NCI-H187 treated with DMSO at 0.1 percent for 48 hours (cell line): ENCODE measurements at places on chromosomes 11 and 22.

DNA sequence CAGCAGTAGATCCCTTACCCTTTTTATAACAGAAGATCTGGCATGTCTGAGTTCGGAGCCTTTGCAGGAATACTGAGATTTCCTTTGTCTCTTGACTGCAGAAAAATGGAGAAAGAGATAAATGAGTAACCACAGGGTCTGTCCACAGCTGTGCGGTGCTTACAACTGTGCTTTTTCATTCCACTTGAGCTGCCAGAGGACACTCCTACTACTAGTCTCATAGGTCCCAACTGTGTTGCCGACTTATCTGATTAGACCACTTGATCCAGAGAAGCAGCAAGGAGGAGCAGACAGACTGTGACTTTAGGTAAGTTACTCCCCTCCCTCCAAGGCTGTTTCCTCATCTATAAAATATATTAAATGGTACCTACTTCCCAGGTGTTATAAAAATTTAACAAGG, 17.5 kb downstream of the FAM227A start:
- no peak for DNase-seq

DNA sequence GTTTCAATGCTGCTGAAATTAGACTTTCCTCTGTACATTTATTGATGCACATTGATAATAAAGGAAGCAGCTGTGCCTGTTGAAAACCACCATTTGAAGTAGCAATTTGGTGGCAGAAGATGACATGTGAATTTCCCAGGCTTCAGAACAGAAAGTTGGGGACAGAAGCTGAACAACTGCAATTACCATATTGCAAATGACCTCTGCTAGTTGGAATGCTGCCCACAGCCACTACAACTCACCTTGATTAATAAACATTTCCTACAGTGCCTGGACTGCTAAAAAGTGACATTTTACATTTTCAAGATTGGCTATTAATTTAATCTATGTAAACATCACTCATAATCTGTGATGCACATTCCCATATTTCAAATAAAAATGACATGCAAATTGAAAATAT, 208.6 kb downstream of the LUZP2 start:
- no peak for DNase-seq

GRCh38 chr22:45804319-45804985, 132.8 kb downstream of the ATXN10 start:
- no peak for DNase-seq

GRCh38 chr11:99117603-99118002, 96.9 kb downstream of the CNTN5 start:
- DNase-seq, result no peak

DNA sequence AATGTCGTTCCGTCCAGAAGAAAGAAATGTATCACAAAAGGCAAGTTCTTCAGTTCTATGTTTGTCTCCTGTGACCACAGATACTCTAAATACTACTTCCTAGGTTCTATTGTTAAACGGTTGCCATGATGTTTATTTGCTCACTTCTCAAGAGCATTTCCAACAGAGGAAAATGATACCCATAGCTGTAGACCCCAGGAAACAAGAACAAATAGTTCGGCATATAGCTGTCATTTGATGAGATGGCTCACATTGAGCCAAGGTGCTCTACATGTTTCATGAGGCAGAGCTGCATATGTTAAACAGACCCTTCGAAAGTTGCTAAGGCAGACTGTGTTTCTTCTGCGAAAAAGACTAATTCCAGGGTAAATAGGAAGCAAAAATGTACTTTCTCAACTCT, 15.4 kb upstream of the ANGPTL5 start:
- peak; percentile 40 for DNase-seq

DNA sequence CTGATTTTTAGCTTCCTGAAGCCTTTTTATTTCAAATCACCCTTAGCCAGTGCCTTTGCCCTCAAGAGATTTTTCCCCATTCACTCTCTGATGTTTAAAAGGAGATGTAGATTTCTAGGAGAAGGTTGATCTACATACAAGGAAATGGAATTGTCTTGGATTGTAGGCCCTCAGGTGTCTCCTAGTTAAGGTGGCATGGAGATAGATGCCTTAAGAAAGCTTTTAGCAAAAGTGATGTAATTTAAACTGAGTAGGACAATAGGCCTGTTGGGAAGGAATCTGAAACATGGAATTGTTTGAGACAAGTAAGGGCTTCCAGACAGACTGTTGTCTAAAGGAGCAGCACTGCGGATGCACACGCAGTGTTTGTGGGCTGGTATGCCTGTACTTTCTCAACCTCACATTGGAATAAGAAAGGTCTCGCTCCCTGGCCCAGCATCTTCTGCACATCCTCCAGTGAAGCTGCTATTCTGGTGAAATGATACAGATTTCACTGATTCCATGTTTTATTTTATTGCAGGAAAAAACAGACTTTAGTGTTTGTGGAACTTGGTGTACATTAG, 69.8 kb upstream of the SLC25A18 start:
- DNase-seq, result no peak

DNA sequence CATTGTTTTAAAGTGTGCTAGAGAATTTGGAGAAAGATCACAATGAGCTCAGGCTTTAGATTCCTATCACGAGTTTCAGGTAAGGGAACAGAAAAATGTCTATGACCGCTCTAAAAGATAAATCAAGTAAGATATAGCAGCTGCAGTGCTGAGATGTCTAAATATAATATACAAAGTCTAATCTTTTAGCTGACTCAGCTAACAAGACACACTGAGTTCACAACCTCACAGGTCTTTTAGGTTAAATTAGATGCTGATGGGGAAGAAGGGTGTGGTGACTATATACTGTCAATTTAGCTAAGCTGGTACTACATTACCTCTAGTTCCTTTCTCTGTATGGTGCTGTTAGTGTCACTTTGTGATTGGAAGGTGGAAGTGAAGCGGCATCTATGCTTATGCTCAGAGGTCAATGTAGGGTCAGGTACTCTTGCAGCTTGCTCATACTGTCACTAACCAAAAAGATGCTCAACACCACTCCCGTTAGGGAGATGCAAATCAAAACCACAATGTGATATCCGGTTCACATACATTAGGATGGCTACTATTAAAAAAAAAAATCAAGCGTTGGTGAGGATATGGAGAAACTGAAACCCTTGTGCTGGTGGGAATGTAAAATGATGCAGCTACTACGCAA, 283.5 kb downstream of the SWAP70 start:
- DNase-seq, result no peak

GRCh38 chr11:12897867-12898266, 111.2 kb upstream of the RASSF10 start:
- no peak for DNase-seq

DNA sequence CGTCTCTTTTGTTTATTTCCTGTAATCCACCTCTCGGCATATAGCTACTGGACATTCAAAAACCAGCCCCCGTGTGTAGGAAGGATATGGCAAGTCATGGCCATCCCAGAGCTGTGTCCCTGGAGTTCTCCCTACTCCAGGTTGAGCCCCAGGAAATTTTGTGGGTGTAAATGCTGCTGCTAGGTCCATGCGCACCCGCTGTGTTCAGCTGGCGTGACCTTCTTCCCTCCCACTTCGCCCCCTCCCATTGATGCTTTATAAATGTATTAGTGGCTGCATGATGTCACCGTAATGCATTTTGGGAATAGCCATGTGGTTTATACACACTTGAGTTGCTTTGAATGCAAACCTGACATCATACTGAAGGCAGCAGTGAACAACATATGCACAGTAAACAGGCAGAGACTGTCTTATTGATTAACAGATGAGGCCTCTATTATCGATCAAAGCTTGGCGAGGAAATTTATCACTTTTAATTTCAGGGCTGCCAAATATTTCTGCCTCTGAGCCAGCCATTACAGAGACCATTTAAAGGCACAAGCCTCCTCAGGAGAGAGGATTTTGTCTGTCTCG, 113.6 kb upstream of the NNMT start:
- DNase-seq, result no peak

DNA sequence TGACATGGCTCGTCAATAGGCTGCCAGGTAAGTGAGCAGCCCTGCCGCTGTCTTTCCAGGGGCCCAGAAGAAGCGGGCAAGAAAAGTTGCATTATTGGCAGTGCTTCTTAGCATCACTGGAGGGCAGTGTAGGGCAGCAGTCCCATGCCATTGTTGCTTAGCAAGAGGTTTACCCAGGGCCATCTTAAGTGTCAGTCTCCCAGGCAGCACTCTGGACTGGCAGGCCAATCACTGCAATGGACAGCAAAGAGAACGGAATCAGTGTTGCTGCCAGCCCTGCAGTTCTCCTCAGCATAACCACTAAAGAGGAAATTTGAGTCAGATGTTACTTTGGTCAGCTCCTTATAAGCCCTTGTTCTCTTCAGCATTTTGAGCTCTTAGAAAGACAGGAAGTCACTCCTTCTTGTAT, 13.4 kb upstream of the GRK2 start:
- DNase-seq, result no peak

DNA sequence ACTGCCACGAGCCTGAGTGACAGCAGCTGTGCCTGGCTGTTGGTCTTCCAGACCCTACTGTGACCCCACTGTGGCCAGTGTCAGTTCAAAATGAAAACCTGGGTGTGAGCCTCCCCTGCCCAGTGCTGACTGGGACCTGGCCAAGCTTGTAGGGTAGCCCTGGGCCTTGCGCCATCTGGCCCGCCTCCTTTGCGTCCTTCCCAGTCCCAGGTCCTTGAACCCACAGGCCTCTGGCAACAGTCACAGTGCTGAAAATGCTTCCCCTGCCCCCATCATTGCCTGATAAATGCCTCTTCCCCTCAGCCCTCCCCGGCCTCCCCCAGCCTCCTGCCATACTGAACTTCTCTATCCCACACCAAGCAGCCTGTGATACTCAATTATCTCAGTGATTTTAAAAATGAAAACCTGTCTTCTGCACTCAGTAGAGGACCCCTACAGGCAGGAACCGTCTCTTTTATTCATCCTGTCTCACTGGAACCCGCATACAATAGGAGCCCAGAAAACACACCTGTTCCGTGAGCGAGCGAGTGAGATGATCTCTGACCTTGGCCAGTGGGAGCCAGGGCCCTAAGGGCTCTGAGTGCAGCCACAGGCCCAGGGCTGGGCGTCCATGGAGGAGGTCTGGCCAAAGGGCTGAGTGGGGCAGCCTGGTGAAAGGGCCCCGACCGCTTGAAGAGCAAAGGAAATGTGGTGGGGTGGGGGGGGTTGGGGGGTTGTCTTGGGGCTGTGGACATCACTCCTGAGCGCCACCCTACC, 49.7 kb upstream of the TTLL12 start:
- no peak for DNase-seq

DNA sequence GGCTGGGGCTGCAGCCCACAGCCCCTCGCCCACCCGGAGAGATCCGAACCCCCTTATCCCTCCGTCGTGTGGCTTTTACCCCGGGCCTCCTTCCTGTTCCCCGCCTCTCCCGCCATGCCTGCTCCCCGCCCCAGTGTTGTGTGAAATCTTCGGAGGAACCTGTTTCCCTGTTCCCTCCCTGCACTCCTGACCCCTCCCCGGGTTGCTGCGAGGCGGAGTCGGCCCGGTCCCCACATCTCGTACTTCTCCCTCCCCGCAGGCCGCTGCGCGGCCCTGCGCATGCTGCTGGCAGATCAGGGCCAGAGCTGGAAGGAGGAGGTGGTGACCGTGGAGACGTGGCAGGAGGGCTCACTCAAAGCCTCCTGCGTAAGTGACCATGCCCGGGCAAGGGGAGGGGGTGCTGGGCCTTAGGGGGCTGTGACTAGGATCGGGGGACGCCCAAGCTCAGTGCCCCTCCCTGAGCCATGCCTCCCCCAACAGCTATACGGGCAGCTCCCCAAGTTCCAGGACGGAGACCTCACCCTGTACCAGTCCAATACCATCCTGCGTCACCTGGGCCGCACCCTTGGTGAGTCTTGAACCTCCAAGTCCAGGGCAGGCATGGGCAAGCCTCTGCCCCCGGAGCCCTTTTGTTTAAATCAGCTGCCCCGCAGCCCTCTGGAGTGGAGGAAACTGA, 731 bp downstream of the GSTP1 start:
- DNase-seq, result no peak

DNA sequence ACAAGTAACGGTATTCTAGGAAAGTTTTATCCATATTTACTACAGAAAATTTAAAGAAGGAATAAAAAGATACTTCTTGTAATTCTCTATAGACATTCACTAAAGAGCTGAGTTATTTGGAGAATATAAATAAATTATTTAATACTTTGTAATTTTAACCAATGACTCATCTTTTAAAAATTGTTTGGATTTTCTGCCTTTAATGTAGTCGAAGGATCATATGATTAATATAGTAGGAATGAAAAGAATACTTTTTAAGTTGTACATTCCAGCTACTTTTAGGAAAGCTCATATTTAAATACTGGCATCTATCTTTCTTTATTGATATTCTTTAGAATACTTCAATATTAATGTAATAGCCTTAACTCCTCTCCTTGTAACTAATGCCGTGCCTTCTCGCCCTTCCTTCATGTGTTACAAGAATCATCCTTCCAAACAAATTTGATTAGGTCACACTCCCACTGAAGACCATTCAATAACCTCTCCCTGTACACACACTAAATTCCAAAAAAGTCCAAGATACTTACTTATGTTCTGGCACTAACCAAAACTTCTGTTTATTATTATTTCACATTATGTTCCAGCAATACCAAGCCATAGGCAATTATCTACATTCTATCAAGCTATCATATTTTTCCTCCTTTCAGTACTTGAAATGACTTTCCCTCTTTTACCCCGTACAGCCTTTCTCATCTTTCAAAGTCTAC, 501.9 kb downstream of the CNTN5 start:
- no peak for DNase-seq

DNA sequence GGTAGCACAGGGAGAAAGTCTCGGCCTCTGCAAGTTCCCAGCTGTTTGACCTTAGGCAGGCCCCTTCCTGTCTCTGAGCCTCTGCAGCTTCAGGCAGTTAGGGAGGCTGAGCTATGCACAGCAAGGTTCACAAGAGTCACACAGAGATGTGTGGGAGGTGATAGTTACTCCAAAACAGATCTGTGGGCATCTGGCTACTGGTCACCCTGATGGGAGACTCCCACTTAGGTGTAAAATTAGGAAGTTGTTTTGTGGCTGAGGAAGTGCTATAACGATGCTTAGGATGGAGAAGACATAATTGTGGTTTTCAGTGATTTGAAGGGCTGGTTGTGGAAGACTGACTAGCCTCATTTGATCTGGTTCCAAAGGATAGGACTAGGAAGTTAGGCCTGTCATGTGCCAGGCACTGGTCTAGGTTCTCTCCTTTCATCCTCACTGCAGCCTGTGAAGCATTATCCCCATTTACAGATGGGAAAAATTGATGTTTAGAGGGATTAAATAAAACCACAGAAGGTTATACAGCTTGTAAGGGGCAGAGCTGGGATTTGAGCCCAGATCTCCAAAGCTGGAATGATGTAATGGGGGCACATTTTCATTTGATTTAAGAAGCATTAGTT, 13.5 kb downstream of the ACO2 start:
- DNase-seq, result no peak
